Caudate nucleus (tissue), 63 donors: ENCODE measurements at places on chromosomes 11 and 22.

DNA sequence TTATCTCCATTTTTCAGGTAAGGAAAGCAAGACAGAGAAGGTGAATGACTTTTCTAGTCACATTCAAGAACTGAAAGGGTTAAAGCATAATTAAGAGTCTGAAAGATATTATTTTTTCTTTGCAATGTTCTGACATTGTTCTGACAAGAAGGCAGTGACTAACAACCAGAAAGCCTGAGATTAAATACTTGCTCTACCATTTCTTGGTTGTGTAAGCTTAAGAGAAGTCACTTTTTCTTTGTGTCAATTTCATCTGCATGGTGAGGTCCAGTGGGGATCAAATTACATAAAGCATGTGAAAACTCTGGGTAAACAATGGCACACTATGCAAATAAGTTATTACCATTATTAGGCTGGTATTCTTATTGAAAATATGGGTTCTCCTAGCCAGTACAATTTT, 73.7 kb downstream of the PHF21A start:
- no peak for DNase-seq

DNA sequence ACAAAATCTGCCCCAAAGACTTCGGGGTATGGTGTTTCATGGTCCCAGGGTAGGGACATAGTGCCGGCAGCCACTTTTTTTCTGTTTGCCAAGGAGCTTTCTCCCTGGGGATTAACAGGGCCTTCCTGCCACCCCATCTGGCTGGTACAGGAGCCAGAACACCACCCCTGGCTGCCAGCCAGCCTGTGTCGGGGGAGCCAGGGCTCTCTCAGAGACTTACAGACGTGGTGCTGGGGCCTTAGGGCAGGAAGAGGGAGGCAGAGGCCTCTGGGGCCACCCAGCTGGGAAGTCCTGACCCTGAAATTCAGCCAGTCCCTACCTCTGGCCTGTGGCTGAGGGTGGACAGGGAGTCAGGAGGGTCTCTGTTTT, 52.4 kb upstream of the CDON start:
- no peak for DNase-seq

GRCh38 chr11:25727944-25728343, 604.0 kb upstream of the ANO3 start:
- DNase-seq: no peak

GRCh38 chr22:19972652-19973550, 31.3 kb upstream of the TXNRD2 start:
- no peak for DNase-seq

- DNase-seq: no peak
Observed at GRCh38 chr11:131378931-131379330, 8.5 kb downstream of the NTM start.
